Heart left ventricle (tissue), 16 donors: ENCODE measurements at places on chromosomes 12 and 14.

GRCh38 chr12:16606991-16607390, 1.0 kb upstream of the LMO3 start:
- DNase-seq: no peak

DNA sequence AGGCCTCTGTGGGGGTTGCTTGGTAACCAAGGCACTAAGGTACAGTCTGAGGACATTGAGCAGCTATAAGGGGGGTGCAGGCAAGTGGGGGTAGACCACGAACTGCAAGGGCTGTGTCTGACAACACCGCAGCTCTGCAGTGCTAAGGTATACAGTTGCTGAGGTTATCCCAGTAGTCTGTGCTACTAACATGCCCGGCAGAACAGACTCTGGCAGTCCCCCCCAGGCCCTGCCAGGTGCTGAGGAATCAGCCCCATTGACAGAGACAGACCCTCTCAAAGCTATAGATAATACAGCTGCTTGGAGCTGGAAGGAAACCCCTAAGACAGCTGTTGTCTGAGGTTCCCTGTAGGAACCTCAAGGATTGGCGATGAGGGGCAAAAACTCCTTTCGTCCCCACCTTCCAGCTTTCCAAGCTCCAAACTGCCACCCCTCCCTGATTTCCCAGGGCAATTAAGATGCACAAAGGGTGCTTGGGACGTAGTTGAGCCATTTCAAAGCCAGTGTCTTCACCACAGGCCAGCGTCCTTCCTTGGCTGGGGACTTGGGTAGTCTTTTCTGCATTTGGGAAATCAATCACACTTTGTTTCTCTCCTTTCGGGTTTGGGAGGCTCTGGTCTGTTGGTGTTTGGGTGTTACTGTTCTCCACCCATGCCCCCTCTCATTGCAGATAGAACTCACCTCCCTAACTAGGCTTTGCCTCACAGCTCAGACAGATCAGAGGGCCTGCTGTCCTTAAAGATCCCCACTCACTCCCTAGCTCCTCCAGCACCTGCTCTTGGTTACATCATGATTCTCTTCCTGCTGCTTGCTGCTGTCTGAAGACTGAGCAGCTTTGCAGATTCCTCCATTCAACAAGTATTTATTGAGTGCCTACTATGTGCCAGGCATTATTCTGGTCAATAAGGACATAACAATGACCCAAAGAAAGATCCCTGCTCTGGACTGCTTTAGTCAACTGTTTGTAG, 2.0 kb upstream of the MYH7 start:
- no peak for DNase-seq

DNA sequence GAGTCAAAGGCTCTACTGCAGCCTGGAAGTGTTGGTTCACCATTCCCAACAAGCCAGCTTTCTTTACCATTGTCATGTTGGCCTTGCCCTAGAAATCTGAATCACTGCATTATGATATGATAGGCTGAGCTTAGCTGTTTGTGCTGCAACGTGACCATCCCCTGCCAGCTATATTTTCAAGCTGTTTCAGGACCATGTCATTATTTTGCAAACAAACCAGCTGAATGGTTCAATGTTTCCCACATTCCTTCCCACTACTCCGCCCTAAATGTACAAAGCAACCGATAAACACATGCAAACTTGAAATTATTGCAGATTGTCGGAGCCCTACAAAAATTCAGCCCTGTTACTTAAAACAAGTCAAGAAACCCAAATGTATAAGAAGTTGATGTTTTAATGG, 136.1 kb downstream of the KICS2 start:
- no peak for DNase-seq

DNA sequence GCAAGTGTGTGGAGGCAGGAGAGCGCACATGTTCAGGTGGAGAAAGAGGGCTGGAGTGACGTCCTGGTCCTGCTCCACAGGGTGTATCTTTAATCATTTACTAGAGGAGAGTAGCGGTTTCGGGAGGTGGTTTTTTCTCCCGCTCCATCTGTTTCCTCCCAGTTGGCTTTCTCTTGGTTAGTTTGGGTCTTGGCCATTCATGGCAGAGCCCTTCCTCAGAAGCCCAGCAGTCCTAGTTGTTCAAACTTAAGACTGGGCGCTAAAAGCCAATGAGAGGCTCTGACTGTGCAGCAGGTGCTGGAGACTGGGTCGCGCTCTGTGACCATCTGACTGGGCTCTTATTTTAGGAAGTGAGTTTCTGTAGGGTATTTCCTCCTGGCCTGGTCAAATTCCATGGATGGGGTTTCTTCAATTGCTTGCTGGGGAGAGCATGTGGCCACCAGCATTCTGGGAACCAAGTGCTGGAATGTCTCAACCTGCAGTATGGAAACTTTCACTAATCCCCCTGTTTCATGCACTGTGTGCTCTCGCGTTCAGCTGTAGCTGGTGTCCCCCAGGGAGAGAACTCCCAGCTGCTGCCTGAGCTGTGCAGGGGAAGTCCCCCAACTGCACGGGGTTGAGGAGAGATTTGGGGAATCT, 27.4 kb upstream of the TSPAN9 start:
- no peak for DNase-seq

- DNase-seq: no peak
Measured at GRCh38 chr12:104886418-104887401, 71.4 kb downstream of the SLC41A2 start.

DNA sequence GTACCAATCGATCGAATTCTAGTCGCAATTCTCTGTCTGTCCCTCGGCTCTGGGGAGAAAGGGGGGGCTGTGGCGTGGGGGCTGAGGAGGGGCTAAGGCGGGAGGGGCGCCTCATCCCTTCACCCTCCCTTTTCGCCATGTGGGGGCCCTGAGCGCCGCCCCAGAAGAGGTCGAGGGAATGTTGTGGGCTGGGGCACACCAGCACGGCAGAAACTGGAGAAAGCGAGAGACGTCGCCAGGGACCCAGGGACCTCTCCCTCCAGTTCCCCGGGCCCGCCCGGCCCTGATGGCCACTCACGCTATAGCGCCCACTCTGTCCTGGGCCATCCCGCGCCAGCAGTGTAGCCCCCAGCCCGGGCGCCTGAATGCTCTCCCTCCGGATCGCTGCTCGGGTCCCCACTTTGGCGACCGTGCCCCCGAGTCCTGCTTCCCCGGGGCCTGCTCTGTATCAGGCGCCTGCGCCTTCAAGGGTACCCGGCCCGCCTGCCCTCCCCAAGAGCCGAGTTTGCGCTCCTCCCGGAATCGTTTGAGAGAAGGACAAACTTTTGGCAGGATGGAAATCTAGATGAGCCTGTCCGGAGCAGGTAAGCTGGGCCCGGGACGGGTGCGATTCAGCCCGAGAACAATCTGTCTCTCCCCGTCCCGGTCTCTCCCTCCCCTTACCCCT, 62.6 kb downstream of the SMUG1 start:
- no peak for DNase-seq

DNA sequence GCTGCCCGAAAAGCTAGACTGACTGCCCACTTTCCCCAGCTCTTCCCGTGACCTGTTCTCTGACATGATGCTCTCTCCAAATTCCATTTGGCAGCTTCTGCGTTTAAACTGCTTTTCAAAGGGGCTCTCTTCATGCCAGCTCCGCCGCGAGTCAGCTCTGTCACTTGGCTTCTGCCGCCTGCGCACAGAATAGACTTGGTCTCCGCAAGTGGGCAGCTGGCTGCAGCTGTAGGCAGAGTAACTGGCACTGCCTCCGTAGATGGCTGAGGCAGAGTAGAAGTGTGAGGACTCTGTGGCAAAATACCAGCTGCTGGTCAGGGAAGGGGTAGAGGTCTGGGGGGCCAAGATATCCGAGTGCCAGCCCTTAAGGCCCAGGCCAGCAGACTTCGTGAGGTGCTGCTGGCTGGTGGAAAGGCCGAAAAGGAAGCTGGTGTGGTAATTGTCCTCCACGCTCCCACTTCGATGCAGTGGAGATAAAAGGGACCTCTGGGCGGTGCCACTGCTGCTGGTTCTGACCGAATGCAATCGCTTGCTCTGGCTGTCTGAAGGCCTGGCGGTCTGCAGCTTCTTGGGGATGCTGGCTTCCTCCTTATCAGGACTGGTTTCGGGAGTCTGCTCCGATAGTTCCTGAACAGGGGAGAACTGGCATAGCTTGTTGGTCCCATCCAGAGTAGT, 85.7 kb downstream of the DUSP16 start:
- DNase-seq: no peak

- DNase-seq: no peak
Measured at GRCh38 chr12:2300168-2300567, 247.4 kb downstream of the CACNA1C start.

- DNase-seq: no peak
Measured at GRCh38 chr14:45060551-45060950, 23.4 kb upstream of the PRPF39 start.

- no peak for DNase-seq
Measured at GRCh38 chr12:8849876-8850275, 27.5 kb downstream of the A2ML1 start.

- no peak for DNase-seq
Measured at GRCh38 chr12:26740348-26740747, 92.6 kb downstream of the ITPR2 start.

GRCh38 chr12:9606247-9606646, 1.5 kb downstream of the KLRB1 start:
- DNase-seq: no peak

DNA sequence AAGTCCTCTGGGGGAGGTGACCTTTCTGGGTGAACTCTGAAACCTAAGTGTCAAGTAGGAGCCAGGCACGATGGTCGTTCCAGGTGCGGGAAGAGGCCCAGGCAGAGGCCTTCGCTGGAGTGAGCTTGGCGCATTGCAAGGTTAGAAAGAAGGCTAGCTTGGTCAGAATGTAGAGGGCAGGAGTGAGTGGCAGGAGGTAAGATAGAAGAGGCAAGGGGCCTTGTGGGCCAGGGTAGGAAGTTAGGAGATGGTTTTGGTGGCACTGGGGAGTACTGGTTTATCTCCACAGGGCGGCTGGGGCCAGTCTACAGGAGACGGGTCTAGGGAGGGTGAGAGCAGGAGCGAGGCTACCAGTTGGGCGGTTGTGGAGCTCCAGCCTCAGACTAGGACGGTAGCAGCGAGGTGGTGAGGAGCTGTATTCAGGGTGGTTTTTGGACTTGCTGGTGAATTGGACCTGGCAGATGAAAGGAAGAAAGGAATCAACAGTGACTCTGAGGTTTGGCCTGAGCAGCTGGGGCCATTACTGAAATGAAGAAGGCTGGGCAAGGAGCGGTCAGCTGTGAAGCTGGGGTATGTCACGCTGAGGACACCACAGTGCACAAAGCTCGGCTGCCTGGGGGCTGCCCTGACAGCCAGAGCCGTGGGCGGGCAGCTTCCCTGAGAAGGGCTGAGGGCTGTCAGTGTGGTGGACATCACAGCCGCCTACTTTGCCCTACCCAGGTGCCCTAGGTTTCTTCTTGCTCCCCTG, 9.0 kb downstream of the MLXIP start:
- no peak for DNase-seq
